Chondrocyte (in vitro differentiated cells): ENCODE measurements at places on chromosomes 7 and 10. TPM values are rescaled to one million over a fixed set of nuclear protein-coding genes. Genes with fewer than 3 reads are reported as not detected.

Gene RTKN2
- 3.4 to 4.0 TPM (median 3.9 TPM) in 3 replicates for total RNA-seq

- no peaks in the 10 kb centered on the region for H3K27me3 ChIP-seq
- no peak overlapping the region for H3K27ac ChIP-seq
- H3K36me3 ChIP-seq = peaks cover 19% of the 10 kb centered on the region
- no peak overlapping the region for H3K4me3 ChIP-seq
- no peaks in the 10 kb centered on the region for H3K4me1 ChIP-seq
Observed at GRCh38 chr7:1151156-1151555, 8.8 kb downstream of the ZFAND2A start.

GRCh38 chr7:21986096-21986495 lies 40.4 kb upstream of the CDCA7L start:
- H3K27me3 ChIP-seq = no peaks in the 10 kb centered on the region
- H3K4me1 ChIP-seq = no peaks in the 10 kb centered on the region
- no peaks in the 10 kb centered on the region for H3K36me3 ChIP-seq
- H3K4me3 ChIP-seq = no peak overlapping the region

GRCh38 chr7:121761399-121761798 lies 111.6 kb upstream of the PTPRZ1 start:
- H3K4me1 ChIP-seq = no peaks in the 10 kb centered on the region
- DNase-seq = no peak
- peaks cover 28% of the 10 kb centered on the region for H3K27me3 ChIP-seq
- no peak overlapping the region for H3K4me3 ChIP-seq

DNA sequence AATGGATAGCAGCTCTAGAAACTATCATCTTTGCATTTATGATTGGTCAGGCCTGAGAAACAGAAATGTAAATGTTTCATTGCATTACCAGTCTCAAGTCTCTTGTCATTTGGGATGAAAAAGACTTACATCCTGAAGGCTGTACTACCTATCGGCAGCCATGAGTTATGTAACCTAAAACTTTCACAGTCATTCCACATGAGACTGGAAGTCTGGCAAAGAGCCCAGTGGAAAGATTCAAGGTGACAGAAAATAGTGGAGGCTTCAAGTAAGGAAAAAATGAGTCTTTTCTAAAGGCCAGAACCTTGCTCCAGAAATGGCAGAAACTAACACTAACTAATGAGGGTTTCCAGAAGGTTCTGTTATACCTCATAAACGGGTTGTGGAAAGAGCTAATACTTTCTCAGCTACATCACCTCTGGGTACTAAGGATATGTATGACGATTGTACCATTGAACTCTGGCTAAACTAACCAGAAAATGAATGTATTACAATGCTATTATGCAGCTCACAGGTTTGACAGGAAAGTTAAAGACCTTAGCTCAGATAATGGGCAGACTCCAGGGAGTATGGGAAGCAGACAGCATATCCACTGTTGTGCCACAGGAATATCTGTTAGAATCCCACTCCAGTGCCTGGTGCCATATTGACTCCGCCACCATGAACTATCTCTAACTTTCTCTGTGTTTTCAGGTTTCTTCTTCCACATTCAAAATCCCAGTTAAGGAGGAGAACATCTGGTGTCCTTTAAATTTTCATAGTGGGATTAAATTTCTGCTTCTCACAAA lies 41.7 kb upstream of the DYNC1I1 start:
- H3K27me3 ChIP-seq = no peaks in the 10 kb centered on the region
- no peaks in the 10 kb centered on the region for H3K36me3 ChIP-seq
- H3K27ac ChIP-seq = no peak overlapping the region
- no peak overlapping the region for H3K4me3 ChIP-seq

DNA sequence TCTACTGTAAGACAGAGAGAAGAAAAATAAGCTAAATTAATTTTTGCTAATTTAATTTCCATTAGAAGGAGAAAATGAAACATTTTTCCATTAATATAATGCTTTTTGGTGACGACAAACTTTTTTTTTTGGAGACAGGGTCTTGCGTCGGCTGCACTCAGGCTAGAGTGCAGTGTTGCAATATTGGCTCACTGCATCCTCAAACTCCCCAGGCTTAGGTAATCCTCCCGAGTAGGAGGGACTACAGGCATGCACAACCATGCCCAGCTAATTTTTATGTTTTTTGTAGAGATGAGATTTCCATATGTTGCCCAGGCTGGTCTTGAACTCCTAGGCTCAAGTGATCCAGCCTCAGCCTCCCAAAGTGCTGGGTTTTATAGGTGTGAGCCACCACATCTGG lies 229.8 kb upstream of the LRRN3 start:
- H3K4me1 ChIP-seq = no peaks in the 10 kb centered on the region
- no peak overlapping the region for H3K27ac ChIP-seq
- no peak overlapping the region for H3K4me3 ChIP-seq
- H3K36me3 ChIP-seq = no peaks in the 10 kb centered on the region
- H3K27me3 ChIP-seq = no peaks in the 10 kb centered on the region

Gene CTAGE4
- 0.47 TPM in 1 of 3 replicates, not detected in the others for total RNA-seq

- H3K36me3 ChIP-seq = no peaks in the 10 kb centered on the region
- no peak for DNase-seq
- H3K27me3 ChIP-seq = peaks cover 25% of the 10 kb centered on the region
- H3K4me3 ChIP-seq = no peak overlapping the region
Observed at GRCh38 chr7:103932389-103932788, 57.1 kb downstream of the RELN start.

- DNase-seq = no peak
- H3K36me3 ChIP-seq = no peaks in the 10 kb centered on the region
- H3K27ac ChIP-seq = no peak overlapping the region
- H3K27me3 ChIP-seq = no peaks in the 10 kb centered on the region
Observed at GRCh38 chr7:70477036-70478010, 654.6 kb upstream of the GALNT17 start.

GRCh38 chr10:80648106-80648505 lies 110.4 kb downstream of the SH2D4B start:
- H3K4me1 ChIP-seq = no peaks in the 10 kb centered on the region
- H3K27me3 ChIP-seq = peaks cover 2% of the 10 kb centered on the region
- H3K36me3 ChIP-seq = no peaks in the 10 kb centered on the region
- H3K4me3 ChIP-seq = no peak overlapping the region
- DNase-seq = no peak
- H3K27ac ChIP-seq = no peak overlapping the region

GRCh38 chr7:2251381-2251780 lies 9.4 kb downstream of the NUDT1 start:
- no peaks in the 10 kb centered on the region for H3K27me3 ChIP-seq
- peaks cover 21% of the 10 kb centered on the region for H3K4me1 ChIP-seq
- H3K27ac ChIP-seq = no peak overlapping the region

Gene SHTN1
- 20.2 to 24.7 TPM (median 20.6 TPM) in 3 replicates for total RNA-seq
